Effector memory CD8-positive, alpha-beta T cell (primary cell): ENCODE measurements at places on chromosomes 7 and 10.

DNA sequence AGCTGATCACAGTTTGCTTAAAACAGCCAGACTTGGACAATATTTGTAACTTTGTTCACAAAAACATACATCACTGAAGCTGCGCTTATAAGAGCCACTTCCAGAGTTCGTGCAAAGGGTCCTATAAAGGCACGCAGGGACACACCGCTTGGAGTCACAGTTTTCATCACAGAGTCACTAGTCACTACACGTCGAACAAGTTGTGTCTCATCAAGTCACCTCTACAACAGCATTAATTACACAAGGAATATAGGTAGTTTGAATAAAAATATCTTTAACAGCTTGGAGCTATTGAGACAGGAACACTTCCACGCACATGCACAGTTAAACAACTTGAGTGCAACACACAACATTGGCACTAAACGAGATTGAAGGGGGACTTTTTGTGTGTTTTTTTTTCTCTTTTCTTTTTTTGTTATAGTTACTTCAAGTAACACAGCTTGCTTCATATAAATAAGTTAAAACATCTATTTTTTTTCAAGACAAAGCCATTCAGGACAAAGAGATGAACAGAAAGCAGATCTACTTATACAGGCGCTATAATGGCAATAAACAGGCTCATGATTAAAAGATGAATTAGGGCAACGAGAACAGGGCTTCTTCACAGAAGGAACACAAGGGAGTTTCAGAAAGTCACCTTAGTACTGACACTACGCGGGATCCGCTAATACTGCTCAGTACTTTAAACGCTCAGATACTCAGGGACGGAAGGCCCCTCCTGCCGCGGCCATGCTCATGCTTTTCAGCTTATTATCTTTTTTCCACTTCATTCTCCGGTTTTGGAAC lies 2.2 kb downstream of the HOXA5 start:
- no peak for DNase-seq

DNA sequence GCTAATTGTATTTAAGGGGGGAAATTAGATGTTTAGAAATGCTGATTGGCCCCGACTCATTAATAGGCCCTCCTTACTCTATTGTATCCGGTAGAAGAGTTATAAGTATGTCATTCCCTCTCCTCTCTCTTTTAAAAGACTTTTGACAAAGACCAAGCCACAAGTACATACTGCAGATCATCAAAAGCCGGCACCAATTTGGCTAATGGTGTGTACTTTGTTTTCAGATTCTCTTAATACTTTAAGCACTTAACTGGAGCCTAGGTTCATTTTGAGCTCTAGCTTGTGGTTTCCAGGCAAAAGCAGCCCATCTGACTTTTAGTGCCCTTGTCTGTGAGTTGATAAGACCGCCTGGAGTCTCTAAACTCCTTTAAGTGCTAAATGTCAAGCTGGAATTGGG lies 210.0 kb upstream of the LYZL1 start:
- DNase-seq: no peak

GRCh38 chr10:92691591-92692079 lies 1.9 kb downstream of the HHEX start:
- DNase-seq: no peak

DNA sequence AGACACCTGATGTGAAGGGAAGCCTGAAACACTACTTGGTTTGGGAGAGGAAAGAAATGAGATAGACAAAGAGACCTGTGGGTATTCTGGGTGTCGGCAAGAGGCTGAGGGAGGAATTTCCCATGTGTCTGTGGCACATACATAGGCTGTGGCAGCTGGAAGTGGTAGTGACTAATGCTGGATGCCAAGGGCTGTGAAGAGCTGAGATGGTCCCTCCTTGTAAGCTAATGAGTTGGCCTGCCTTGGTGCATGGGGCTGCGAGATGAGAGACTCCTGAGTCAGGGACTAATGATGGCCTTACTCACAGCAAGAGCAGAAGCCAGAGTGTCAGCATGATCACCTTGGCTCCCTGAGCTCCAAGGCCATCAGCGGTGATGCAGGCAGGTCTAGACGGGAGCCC lies 119.0 kb upstream of the EEPD1 start:
- no peak for DNase-seq

DNA sequence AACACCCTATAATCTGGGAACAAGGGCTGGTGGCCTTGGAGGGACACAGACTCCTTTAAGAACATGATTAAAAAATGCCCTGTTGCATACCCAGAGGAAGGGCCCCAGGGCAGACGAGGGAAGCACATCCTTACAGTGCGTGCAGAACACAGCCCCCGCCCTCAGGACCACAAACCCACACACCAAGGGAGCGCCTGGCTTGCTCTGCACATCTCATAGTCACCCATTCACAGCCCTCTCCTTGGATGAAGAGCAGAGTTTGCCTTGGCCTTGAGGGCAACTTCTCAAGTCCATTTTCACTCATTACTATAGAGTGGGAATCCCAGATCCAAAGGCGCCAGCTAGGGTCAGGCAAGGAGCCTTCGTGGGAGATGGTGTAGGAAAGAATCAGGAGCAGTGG lies 6.3 kb upstream of the VSIR start:
- no peak for DNase-seq

DNA sequence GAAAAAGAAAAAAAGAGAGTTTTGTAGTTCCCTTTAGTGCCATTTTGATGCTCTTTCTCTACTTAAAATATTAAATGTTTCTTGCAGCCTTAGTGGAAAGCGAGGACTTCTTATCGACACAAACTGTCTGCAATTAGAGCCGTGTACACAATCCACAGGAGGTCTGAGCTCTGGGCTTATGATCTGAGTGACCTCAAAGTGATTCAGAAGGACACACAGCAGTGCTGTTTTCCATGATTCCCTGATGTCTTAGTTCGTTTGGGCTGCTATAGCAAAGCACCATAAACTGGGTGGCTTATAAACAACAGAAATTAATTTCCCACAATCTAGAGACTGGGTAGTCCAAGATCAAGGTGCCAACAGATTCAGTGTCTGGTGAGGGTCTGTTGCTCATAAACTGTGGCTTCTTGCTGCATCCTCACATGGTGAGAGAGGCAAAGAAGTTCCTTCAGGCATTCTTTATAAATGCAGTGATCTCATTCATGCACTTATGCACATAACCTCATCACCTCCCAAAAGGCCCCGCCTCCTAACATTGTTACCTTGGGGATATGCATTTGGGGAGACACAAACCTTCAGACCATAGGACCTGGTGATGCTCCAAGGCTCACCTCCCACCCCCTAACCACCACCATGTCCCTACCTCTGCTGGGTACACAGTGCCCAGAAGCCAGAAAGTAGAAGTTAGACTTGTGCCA lies 204.5 kb upstream of the GHITM start:
- DNase-seq: no peak

DNA sequence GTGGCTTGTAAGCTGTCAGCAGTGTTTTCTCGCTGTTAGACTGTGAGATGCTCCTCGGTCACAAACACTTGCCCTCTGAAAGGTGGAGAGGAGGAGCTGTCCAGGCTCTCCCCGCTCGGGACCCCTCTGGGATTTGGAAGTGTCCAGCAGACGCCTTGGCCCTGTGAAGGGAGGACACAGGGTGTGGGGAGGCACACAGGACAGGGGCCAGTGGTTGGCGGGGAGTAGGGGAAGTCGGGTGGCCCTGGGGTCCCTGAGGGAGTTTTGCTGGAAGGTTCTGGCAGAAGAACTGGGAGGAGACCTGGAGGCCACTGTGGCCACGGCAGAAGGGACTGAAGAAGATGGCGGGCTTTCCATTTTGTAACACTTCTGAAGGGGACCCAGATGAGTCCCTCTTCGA lies 47.2 kb upstream of the DPYSL4 start:
- no peak for DNase-seq

GRCh38 chr10:101047268-101047667 lies 14.5 kb upstream of the KAZALD1 start:
- no peak for DNase-seq

- no peak for DNase-seq
Measured at GRCh38 chr10:18472977-18473376, 178.4 kb downstream of the NSUN6 start.

DNA sequence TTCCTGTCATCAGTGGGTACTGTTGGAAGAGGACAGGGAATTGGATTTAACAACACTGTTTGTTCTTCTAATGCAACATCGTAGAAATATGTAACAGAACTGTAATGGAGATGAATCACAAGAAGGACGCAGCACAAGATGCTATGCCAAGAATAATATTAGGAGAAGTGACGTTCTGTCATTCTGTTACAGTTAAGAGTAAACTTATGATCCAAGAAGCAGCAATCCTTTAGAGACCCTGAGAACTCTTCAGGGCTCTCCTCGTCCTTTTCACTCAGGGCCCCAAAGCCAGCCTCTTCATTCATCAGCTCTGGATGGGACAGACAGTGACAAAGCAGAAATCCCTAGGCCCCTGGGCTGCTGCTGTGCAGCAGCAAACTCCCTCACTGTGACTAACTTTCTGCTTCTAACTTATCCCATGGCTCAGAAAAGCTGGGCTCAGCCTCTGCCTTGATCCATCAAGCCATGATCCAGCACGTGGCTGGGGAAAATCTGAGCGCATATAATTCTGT lies 8.7 kb upstream of the IL6 start:
- no peak for DNase-seq

- DNase-seq: no peak
Measured at GRCh38 chr7:129640400-129640799, 28.9 kb downstream of the NRF1 start.

- DNase-seq: no peak
Measured at GRCh38 chr7:104267701-104268368, 60.0 kb upstream of the ORC5 start.

GRCh38 chr7:52741670-52742290 lies 293.7 kb upstream of the POM121L12 start:
- DNase-seq: no peak

- no peak for DNase-seq
Measured at GRCh38 chr7:50723888-50724287, 58.8 kb downstream of the GRB10 start.

DNA sequence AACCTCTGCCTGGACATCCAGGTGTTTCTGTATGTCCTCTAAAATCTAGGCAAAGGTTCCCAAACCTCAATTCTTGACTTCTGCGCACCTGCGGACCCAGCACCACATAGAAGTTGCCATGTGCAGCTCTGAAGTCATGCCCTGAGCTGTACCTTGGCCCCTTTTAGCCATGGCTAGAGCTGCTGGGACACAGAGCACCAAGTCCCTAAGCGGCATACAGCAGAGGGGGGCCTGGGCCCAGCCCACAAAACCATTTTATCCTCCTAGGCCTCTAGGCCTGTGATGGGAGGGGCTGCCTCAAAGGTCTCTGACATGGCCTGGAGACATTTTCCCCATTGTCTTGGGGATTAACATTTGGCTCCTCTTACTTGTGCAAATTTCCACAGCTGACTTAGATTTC lies 14.6 kb downstream of the TMEM243 start:
- no peak for DNase-seq

DNA sequence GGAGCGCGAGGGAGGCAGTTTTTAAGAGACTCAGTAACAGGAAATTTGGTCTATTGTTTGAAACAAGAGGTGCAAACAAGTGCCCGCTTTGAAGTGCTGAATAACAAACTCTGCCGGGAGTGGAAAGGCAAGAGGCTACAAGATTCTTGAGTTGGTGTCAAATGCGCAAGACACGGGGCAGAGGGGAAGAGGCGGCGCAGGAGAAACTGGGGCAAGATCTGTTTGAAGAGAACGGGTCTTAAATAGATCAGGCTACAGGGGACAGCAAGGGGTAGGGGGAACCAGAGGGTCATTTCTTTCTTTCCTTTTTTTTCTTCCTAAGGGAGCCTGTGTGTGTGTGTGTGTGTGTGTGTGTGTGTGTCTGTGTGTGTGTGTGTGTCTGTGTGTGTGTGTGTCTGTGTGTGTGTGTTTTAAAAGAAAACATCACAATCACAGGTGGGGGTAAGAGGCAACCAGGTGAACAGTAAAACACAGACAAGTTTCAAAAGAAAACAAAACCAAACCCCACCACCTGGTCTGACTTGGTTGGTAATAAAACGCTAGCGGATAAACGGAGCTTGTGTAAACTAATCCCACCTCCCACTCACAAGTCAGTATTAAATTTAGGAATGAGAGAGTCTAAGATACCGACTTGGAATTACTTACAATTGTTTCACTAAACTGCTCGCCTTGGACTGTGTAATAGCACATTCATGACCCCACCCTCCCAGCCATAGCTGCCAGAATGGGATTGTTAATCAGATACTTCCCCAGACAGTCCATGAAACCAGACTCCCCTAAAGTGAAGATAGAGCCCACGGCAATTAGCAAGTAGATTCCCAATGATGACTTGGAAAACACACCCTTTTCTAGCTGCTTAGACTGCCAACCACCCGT lies 13.1 kb upstream of the CUX1 start:
- DNase-seq: peak; percentile 10

GRCh38 chr10:52409195-52409594 lies 95.1 kb downstream of the DKK1 start:
- DNase-seq: no peak

DNA sequence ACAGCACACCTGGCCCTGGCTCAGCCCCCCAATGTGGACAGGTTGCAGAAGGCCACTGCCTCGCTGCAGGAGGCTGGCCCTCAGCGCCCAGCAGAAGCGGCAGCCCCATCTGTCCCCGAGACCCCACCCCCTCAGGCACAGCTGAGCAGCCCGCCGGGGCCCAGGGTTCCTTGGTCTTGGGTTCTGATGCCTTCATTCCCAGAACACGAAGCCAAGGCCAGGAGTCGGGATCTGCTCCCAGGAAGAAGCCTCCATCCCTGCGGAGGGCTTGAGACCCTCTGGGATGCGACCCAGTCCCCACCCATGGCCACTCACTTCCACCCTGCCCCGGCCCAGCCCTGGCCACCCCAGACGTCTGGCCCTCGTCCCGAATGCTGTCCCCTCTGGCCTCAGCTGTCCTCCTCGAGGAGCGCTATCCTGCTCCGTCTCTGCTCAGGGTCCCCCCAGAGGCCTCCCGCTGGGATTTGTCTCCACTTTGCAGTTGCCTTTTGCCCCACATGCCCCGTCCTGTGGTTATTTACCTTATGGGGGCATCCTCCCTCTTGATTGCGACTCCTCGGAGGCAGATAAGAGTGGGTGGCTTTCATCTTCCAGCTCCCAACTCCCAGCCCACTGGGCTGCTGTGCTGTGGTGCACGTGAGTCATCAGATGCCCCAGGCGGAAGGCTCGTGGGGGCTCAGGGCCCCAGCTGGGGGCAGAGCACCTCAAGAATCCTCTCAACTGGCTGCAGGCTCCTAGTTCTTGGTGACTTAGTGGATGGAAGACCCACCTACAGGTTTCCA lies 97.5 kb downstream of the MKI67 start:
- DNase-seq: no peak

DNA sequence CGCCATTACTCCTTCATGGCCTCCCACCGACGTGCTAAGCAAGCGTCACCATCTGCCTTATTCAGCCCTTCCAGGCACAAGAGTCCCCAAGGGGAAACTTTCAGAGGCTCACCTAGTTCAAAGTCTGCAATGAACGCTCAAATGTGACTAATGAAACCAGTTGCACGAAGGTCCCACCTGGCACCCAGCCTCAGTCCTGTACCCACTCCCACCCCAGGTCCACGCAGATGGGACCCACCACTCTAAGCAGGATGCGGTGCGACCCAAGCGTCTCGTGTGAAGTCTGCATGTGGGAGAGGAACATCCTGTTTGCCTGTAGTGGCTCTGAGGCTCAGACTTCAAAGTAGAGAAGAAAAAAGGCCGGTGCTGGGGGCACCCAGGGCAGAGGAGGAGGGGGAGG lies 40.3 kb downstream of the RGS10 start:
- peak; percentile 74 for DNase-seq
